NB4 (cell line): ENCODE measurements at places on chromosomes 6 and 20.

- no peak for DNase-seq
Observed at GRCh38 chr6:102085257-102085656, 691.7 kb downstream of the GRIK2 start.

- no peak for DNase-seq
Observed at GRCh38 chr6:161554883-161555282, 281.0 kb upstream of the AGPAT4 start.

- DNase-seq: peak; percentile 9
Observed at GRCh38 chr6:85096976-85097375, 332.6 kb upstream of the TBX18 start.

GRCh38 chr20:63700199-63701050 is 4.0 kb downstream of the TNFRSF6B start:
- DNase-seq: no peak

DNA sequence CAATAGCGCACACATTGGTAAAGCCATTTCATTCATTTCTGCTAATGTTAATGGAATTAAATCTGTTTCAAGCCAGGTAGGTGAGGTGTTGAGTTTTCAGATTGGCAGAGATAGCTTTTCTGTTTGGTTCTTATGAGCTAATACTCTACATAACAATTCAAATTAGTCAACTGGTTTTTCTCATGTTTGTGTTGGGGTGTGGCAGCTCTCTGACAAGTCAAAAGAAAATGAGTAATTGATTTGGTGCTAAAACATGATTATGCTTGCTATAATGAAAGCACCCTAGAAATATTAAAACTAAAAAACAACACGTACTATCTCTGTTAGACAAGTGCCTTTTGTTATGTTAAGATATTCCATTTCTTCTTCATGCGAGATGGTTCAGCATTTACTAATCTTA is 13.6 kb downstream of the PPP1R14C start:
- DNase-seq: no peak

- DNase-seq: no peak
Observed at GRCh38 chr20:959996-960615, 42.0 kb downstream of the RSPO4 start.

DNA sequence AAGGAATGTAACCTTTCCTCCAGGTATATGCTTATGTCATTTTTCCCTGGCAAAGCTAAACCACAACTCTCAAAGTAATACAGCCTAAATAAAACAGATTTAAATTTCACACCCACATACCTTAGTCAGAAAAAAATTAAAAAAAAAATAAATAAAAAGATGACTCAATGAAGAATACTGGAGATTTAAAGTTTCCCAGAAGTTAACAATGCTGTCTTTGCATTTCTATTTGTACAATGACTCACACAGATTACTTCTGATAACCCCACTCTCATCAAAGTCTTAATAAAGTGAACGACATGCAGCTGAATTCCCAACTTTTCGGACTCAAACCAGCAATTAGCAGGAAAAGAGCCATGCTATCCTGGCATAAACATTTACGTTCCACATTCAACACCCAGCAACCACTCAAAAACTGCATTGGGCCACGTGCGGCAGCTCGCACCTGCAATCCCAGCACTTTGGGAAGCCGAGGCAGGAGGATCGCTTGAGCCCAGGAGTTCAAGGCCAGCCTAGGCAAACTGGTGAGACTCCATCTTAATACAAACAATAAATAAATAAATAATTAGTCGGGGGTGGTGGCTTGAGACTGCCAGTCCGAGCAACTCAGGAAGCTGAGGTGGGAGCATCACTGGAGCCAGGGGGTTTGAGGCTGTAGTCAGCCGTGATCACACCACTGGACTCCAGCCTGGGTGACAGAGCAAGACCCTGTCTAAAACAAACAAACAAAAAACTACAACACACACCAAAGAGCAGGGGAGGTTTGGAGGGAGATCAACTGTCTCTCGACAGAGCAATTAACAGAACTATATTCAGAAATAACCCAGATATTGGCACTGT is 130.5 kb downstream of the WDR27 start:
- no peak for DNase-seq

DNA sequence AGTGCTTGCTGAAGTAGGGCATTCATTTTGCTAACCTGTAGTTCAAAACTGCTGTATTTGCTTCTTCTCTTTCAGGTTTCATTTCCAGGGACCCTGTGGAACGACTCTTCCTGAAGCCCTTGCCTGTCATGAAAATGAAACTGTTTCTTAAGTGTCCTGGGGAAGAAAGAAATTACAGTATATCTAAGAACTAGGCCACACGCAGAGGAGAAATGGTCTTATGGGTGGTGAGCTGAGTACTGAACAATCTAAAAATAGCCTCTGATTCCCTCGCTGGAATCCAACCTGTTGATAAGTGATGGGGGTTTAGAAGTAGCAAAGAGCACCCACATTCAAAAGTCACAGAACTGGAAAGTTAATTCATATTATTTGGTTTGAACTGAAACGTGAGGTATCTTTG is 3.4 kb upstream of the NOL7 start:
- DNase-seq: no peak

- no peak for DNase-seq
Observed at GRCh38 chr6:142485256-142485655, 183.4 kb downstream of the ADGRG6 start.

DNA sequence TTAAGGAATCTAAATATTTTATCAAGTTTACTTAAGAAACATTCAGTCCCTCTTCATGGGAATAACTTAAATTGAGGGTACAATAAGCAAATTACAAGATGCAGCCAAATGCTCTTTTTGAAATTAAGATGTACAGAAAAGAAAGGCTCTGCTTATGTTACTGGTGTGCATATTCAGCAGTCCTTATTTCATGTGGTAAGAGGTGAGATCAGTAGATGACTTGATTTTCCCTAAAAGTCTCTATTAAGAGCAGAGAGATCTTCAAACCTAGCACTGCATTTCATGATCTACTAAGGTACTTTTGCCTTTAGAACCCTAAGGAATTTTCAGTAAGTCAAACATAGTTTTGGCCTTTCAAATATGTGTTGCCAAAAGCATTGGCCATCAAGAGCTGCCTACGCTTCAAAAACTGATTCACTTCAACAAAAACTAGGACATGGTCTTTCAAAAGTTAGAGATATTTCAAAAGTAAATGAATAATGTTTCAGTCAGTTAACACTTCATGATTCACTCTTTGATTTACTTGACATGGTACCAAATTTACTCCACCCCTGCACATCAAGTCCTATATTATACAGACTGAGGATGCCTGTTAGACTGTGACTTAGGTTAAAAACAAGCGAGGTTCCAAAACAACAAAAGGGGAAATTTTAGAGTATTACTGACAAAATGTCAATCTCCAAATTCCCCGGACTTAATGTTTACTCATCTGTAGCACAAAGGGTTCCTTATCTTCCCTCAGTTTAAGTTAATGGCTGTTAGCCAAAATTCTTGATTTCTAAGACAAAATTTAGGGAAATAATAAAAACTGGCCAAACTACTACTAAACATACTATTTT is 19.2 kb downstream of the C6orf62 start:
- DNase-seq: no peak
